Activated CD4-positive, alpha-beta T cell treated with anti-CD3 and anti-CD28 coated beads for 36 hours (primary cell): ENCODE measurements at places on chromosomes 5 and 9. TPM values are rescaled to one million over a fixed set of nuclear protein-coding genes. Genes with fewer than 3 reads are reported as not detected.

GRCh38 chr5:35561396-35561795 is 56.3 kb upstream of the SPEF2 start:
- no peak for DNase-seq

DNA sequence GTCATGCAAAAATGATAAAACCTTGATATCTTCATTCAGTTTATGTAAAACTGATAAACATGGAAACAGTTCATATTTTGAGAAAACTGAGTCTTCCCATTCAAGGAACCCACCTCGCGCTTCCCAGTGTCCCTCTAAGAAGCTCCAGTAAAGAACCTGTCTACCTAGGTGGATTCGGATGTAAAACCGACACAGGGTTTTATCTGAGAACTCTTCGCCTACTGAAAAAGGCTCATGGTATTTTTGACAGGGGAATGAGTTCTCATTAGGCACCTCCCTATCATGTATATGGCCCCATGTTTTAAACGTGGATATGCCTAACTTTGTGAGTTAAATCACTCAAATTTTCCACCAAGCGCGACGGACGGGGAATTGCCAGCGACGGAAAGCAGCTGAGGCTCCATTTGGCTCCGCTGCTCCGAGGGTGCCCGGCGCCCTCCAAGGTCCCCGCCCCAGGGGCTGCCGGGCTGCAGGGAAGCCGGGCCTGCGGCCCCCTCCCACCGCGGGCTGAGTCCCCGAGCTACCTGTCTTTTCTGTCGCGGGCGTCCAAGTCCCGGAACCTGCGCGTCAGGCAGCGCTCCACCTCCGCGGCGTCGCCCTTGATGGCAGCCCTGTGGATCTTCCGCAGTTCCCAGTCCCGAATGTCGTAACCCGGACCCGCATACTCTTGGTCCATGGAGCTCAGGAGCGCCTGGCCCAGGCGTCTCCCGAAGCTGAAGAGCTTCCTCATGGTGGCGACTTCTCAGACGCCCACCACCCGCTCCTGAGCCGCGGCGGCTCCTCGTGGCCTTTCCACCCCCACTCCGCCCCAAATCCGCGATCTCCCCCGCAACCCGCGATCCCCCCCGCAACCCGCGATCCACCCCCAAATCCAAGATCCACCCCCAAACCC is 594 bp downstream of the ANKRD18A start:
- peak; percentile 59 for DNase-seq

GRCh38 chr9:135993765-135994500 is 32.8 kb upstream of the UBAC1 start:
- DNase-seq, result no peak

GRCh38 chr9:95770653-95771131 is 104.8 kb upstream of the ERCC6L2 start:
- DNase-seq, result no peak

- DNase-seq, result no peak
These were observed 18.3 kb upstream of the ECPAS start for GRCh38 chr9:111502506-111502905.

DNA sequence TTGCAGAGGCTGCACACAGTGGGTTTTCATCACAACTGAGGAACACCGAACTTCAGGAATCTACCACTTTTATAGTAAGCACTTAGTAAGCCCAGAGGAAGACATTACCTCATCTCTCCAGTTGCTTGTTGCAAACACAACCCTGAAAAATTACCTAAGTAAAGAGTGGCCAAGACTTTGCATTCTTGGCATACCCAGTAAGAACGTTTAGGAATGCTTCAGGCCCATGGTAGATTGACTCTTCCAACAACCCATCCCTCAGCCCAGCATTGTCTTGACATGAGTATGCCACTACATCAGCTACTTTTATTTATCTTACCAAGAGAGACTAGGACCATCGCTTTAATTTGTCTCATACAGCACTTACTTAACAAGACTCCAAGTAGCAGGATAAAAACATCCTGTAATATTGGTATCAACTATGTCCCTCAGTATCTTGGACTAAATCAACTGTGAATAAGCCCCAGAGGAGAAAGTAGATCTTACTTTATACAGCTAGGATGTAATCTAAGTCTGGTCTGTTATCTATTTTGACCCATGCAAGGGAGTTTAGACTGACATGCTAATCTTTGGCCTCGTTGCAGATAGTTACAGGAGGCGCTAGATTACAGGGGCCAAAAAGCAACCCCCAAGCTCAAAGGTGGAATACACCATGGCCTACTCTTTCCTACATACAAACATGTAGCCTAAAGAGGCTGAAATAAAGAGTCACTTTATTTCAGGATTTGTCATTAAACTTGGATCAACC is 114.9 kb downstream of the INVS start:
- DNase-seq, result no peak

GRCh38 chr9:35520364-35520710 is 30.4 kb downstream of the RUSC2 start:
- no peak for DNase-seq

GRCh38 chr5:111779260-111779921 is 22.4 kb upstream of the NREP start:
- no peak for DNase-seq

GRCh38 chr5:64229163-64229774 is 63.6 kb downstream of the RNF180 start:
- no peak for DNase-seq

The CDKN2B gene
- not detected for total RNA-seq

The TSSK1B gene
- total RNA-seq, result not detected

The PCDHGC5 gene
- total RNA-seq, result not detected

The GPR150 gene
- 0.37 TPM for total RNA-seq
